ENCODE measurements at places on chromosomes 7 and 10.

DNA sequence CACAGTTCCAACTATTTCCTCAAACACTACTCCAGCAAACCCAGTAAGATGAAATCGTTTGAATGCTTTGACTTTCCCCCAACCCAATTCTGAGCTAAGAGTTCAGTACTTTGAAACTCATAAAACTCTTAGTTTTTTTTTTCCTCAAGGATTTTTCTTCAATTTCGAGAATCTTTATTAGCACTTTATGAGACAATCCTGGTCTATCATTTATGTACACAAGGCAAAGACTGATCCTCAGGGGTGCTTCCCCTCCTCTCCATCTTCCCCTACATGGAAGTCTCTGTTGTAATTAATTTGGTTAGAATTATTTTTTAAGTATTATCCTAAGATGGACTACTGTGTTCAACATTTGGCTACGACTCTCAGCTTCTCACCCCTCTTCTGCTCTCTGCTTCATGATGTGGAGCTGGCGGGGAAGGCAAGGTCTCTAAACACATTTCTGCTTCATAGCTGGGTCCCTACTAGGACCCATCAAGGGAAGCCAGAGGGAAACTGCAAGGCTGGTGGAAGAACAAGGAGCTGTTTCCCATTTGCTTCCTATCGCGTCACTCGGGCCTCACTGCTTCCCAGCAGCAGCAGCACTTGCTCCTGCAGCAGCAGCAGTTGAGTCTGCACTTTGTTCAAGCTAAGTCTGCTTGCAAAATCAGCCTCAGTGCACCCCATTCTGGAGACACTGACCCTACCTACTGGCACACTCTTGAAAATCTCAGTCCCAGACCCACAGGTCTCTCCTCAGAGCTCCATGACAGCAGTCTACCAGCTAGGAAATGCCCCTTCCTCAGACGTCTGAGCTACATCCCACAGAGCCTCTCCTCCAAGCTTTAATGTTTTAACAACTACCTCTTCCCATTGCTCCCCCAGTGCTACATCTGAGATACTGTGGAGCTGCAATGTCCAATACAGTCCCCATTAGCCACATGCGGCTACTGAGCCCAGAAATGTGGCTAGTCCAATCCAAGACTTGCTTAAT, 90.0 kb downstream of the CHCHD3 start:
- DNase-seq, result no peak

DNA sequence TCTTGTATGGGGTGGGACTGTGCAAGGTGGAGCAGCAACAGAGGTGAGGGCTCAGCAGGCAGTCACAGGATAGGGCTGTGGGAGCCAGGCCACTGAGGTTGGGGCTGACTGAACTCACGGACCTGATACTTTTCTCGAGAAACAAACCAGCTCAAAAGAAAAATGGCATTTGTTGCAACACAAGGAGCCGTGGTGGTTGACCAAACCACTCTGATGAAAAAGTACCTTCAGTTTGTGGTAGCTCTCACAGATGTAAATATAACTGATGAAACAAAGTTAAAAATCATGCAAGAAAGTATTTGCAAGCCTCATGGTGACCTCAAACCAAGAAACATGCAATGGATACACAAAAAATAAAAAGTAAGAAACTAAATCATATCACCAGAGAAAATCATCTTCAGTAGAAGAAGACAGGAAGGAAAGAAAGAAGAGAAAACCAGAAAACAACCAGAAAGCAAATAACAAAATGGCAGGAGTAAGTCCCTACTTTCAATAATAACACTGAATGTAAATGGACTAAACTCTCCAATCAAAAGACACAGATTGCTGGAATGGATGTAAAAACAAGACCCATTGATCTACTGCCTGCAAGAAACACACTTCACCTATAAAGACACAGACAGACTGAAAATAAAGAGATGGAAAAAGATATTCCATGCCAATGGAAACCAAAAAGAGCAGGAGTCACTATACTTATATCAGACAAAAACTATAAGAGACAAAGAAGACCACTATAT, 48.9 kb upstream of the DUSP5 start:
- DNase-seq, result no peak

GRCh38 chr7:138091032-138091431, 14.8 kb downstream of the AKR1D1 start:
- DNase-seq, result no peak

DNA sequence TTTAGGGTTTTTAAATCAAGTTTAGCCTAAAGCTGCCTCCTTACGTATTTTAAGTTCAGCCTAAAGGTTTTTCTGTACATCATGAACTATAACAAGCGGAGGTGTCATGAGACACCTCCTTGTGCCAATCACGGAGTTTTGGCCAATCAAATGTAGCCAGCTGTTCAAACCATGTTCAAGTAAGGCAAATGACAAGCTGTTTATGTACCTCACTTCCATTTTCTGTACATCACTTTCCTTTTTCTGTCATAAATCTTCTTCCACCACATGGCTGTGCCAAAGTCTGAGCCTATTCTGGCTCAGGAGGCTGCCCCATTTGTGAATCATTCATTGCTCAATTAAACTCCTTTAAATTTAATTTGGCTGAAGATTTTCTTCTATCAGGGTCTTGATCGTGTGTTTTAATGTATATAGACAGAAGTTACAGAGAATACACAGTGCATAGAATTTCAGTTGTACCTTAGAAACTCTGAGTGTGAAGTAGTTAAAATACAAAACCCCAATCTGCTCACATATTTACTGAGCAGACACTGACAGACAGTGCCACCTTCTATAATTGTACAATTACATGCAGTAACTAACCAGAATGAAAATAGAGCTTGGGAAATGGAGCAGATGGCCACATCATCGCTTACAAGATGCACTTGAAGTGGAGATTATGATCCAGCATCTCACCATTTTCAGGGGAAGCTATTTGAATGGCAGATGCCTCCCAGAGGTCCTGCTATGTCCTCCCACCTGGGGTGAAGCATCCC, 76.9 kb upstream of the LANCL2 start:
- DNase-seq, result no peak

DNA sequence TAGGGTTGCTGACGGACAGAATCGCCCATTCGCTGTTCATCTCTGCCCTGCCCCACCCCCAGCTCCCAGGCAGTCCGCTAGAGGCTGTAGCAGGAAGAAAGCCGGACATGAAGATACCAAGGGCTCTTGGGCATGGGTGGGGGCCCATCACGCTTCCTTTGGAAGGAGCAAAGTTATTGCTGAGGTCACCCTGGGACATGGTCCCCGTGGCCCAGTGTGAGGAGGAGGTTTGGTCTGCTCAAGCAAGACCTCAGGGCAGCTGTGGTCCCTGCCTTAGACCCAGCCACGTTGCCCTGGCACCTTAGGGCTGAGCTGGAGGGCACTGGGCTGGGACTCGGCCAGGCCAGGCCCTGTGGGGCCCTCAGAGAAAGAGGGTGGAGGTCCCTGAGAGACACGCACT, 132.1 kb upstream of the NPS start:
- no peak for DNase-seq

GRCh38 chr10:37704566-37704965, 152.8 kb downstream of the ZNF248 start:
- no peak for DNase-seq

- no peak for DNase-seq
These were observed 171.2 kb downstream of the SGMS1 start for GRCh38 chr10:50452603-50453002.

DNA sequence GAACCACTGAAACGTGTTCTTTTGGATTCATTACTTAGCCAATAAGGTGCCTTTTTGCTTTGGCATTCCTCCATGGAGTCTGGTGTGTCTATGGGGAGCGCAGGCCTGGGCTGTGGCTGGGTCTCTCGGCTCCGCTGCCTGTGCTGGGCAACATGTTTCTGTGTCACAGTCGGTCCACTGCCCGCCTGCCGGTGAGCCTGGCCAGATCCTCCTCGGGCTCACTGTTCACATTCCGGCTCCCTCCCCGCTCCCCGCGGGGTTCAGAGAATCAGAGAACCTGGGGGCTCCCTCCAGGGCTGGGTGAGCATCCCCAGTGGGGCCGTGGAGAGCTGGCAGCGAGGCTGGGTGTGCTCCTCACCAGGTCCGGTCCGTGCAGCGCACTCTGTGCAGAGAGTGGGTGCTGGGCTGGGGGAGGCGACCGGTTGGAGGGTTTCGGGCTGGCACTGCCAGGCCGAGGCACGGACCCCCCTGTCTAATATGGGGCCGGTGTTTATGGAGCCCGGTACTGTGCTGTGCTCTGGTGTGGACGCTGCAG, 70.4 kb downstream of the INPP5A start:
- no peak for DNase-seq

- no peak for DNase-seq
These were observed at the start of gene DGKB for GRCh38 chr7:14902589-14903067. Gene DGKB (minus strand): TSS chr7:14902751.

- peak; percentile 87 for DNase-seq
These were observed 726 bp upstream of the INSIG1 start for GRCh38 chr7:155296788-155297516.

DNA sequence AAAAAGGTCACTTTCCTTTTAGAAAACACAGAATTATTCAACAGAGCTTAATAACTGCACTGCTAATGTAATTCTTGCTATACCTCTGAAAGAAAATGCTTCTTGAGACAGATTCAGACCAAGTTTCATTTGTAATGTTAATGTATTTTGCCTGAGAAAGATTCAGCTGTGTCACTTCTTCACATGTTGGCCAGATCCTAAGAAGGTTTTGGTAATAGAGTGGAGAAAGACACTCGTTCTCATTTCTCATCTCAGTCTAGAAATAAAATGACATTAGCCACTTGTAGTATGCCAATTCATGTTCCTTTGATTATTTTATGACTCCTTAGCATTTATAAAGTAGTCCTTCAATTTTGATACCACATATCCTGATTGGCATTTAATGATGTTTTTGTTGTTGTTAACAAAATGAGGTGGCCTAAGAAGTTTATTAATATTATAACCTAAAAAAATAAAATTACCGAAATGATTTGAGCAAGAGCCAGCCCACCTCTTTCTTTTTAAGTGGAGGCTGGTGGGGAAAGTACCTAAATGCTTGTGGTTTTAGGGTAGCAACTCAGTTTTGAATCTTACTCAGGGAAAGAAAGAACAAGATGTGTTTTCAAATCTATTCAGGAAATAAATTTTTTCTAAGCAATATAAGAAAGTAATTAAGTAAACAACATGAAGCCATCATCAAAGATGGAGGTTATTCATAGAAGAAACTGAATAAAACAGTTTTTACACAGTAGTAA, 16.4 kb upstream of the ELAPOR2 start:
- no peak for DNase-seq

GRCh38 chr10:47332371-47332770, 10.1 kb downstream of the GDF2 start:
- no peak for DNase-seq

DNA sequence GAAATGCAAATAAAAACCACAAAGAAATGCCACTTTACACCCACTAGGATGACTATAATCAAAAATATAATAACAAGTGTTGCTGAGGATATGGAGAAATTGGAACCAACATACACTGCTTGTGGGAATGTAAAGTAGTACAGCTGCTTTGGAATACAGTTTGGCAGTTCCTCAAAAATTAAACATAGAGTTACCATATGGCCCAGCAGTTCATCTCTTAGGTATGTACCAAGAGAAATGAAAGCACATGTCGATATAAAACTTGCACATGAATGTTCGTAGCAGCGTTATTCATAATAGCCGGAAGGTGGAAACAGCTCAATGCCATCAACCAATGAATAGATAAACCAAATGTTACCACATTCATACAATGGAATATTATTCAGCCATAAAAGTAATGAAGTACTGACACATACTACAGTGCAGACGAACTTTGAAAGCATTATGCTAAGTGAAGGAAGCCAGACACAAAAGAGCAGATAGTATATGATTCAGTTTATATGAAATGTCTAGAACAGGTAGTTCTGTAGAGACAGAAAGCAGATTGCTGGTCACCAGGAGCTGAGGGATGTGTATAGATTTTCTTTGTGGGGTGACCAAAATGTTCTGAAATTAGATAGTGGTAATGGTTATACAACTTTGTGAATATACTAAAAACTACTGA, 12.4 kb downstream of the BCAP29 start:
- no peak for DNase-seq

DNA sequence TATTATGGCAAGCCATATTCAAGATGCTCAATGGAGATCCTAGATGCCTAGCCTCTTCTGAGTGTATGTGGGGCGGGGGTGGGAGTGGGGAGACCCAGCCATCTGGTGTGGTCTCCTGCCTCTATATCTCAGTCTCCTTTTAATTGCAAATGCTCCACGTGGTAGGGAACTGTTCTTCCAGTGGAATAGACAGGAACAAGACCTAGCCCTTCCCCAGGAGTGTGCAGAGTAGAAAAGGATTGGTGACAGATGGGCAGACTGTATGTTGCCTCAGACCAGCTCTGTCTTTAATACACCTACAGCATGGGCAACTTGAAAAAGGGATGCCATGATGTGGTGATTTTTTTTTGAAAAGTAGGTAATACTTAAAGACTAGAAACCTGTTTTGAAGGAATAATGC, 12.6 kb downstream of the CYP3A5 start:
- DNase-seq, result no peak

DNA sequence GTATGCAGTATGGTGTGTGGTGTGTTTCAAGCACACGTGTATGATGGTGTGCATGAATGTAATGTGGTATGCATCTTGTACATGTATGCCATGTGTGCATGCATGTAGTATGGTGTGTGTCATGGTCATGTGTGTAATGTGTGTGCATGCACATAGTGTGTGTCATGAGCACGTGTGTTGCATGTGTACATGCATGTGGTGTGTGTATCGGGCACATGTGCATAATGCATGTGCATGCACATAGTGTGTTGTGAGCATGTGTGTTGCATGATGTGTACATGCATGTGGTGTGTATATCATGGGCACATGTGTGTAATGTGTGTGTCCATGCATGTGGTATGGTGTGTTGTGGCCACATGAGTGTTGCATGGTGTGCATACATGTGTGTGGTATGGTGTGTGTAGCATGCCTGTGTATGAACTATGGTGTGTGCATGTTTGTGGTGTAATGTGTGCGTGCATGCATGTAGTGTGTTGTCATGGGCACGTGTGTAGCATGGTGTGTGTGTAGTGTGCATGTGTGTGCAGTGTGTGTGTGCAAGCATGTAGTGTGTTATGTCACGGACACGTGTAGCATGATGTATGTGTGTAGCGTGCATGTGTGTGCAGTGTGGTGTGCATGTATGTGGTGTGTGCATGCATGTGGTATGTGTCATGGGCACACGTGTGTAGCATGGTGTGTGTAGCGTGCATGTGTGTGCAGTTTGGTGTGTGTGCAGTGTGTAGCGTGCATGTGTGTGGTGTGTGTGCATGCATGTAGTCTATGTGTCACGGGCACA, 17.6 kb downstream of the KNDC1 start:
- no peak for DNase-seq

DNA sequence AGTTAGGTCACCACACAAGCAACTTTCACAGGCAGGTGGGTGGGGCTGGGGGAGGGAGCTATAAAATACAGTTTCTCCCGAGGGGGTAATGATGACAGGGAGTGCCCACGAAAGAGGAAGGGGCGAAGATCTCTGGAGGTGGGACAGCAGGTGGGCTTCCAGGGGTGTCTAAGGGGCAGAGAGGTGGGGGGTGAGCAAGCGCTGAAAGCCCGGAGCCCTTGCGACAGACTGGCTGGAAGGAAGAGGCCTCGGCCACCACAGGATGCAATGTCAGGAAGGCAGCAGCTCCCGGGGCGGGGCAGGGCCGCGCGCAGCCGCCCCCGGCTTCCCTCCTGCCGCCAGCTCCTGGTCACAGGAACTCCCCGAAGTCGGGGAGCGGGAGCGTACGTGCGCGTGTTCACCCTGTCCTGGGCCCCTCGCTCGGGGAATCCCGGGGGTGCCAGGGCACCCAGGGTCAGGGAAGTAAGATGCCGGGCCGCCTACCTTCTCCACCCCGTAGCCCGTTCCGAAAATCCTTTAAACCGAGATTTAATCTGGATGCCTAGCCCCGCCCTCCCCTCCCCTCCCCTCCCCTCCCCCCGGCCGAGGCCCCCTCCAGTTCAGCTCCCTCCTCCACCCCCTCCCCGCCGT, 105.2 kb upstream of the PPIF start:
- no peak for DNase-seq

Data from CD4-positive, alpha-beta T cell treated with Interleukin-15 for 4 hours (primary cell).